ENCODE measurements at places on chromosomes 4 and X. TPM values are rescaled to one million over a fixed set of nuclear protein-coding genes. Genes with fewer than 3 reads are reported as not detected.

ENPEP gene
- total RNA-seq = 2.2 TPM

ADH7 gene
- not detected for total RNA-seq

TCP11X2 gene
- not detected for total RNA-seq

GRCh38 chrX:108257556-108257955, 166.0 kb downstream of the ATG4A start:
- H3K36me3 ChIP-seq = no peaks in the 10 kb centered on the region
- H3K27me3 ChIP-seq = no peaks in the 10 kb centered on the region
- no peak overlapping the region for H3K4me3 ChIP-seq
- no peak for DNase-seq
- no peak overlapping the region for H3K27ac ChIP-seq

DNA sequence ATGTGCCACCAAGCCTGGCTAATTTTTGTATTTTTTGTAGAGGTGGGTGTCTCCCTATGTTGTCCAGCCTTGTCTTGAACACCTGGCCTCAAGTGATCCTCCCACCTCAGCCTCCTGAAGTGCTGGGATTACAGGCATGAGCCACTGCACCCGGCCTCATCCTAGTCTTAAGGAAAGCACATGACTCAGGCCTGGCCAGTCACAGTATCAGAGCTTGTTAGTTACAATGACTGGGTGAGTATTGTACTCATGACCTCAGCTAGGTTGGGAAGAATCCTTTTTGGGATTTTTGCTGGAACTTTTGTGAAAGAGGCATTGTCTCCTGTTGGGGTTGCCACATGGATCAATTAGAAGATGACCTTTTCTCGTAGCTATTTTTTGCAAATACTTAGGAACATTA, 292.8 kb downstream of the RAPGEF2 start:
- no peak overlapping the region for H3K27ac ChIP-seq
- peaks cover 3% of the 10 kb centered on the region for H3K4me1 ChIP-seq
- no peaks in the 10 kb centered on the region for H3K27me3 ChIP-seq
- no peak overlapping the region for H3K4me3 ChIP-seq

DNA sequence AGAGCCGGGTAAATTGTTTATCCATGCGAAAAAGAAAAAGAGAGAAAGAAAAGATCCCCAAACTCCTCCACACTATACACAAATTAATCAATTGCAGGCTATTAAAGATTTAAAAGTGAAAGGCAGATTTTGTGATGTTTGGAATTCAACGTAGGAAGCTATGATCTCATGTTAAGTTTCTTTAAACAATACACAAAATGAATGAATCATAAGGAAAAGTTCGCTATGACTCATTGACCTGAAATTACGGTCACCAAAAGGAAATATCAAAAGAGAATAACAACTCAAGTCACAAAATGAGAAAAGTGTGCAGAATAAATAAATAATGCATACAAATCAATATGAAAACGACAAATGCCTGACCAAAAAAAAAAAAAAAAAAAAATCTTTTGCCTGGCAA, 28.6 kb downstream of the CLNK start:
- H3K36me3 ChIP-seq = no peaks in the 10 kb centered on the region
- H3K4me1 ChIP-seq = no peaks in the 10 kb centered on the region
- no peaks in the 10 kb centered on the region for H3K27me3 ChIP-seq
- no peak overlapping the region for H3K4me3 ChIP-seq

DNA sequence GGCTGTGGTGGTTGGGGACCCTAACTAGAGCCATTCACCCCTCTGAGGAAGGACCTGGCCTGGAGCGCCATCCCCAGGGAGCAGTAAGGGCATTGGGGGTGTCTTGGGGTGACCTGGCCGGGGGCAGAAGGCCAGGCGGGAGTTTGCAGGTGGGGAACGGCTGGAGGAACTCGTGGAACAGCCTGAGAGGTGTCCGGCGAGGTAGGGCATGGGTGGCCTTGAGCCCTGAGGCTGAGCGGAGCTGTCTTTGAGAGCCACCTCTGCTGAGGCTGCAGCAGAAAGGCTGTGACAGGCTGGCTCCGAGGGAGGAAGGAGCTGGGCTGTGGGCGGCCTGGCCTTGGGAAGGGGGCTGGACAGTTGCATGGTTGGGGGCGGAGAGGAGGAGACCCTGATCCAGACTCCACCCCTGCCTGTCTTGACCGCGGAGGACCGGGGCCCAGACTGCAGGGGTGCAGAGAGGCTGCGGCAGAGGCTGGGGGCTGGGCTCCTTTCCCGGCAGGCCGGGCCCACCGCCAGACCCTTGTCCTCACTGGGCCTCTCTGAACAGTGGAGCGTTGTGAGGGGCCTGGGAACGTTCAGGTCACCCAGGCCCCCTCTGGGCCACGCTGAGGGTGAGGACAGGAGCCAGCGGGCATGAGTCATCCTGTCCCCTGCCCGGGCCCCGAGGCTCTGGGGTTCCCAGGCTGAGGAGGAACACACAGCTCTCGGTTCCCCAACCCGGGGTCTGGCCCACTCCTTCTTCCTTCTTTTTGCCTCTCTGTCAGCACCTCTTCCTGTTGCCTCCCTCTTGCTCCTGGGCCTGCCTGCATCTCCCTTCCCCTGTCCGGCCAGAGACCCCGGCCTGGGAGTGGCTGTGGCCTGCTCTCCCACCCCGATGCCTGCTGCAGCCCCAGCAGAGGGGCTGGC, 8.1 kb downstream of the SH3BP2 start:
- H3K4me1 ChIP-seq = peaks cover 58% of the 10 kb centered on the region
- DNase-seq = peak; percentile 91
- no peaks in the 10 kb centered on the region for H3K36me3 ChIP-seq
- H3K27me3 ChIP-seq = no peaks in the 10 kb centered on the region
- H3K27ac ChIP-seq = peak overlapping the region; percentile 79
- peak overlapping the region; percentile 14 for H3K4me3 ChIP-seq

DNA sequence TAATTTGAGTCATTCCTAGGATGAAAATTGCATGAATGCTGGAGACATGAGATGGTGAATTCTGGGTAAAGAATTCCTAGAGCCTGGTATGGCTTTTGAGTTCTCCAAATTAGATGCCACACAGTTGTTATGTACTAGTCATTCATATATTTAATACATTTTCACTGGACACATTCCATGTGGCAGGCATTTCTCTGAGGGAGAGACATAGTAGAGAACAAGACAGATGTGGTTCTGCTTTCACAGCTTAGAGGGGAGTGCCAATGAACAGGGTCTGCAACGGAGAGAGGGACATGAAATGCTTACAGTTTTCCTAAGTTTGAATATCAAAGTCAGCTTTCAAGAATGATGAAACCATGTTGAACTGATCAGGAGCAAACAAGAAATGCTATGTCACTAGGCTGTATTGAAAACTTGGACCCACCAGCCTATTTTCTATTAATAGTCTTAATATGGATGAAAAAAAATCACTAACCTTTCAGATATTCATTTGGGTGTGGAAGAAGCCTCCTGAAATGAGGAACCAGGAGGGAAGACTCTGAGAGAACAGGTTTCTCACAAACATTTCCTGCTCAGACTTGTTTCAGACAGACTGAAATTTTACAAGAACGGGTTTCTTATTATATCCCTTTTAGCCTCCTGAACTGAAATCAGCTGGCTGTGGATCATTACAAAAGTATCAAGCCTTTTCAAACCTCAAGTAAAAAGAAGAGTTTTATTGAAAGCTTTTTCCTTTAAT, 276.0 kb upstream of the TET2 start:
- DNase-seq = no peak
- H3K4me1 ChIP-seq = no peaks in the 10 kb centered on the region
- H3K27ac ChIP-seq = no peak overlapping the region

GRCh38 chrX:1581132-1581531, 10.3 kb upstream of the AKAP17A start:
- no peak overlapping the region for H3K4me3 ChIP-seq
- H3K4me1 ChIP-seq = no peaks in the 10 kb centered on the region
- no peak overlapping the region for H3K27ac ChIP-seq
- no peaks in the 10 kb centered on the region for H3K27me3 ChIP-seq
- no peaks in the 10 kb centered on the region for H3K36me3 ChIP-seq

DNA sequence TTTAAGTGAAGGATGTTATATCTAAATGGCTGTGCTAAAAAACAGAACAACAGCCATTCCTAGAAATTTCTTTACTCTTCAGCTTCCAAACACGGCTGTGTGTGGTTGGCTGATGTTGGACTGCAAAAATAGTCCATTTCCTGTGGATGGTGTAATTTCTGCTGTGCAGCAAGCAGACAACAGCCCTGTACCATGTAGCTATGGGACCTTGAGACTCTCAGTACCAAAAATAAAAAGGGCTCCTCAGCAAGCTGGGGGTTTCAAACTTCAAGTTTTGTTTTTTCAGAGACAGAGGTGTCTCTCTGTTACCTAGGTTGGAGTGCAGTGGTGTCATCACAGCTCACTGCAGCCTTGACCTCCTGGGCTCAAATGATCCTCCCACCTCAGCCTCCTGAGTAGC, 18.1 kb downstream of the CD40LG start:
- no peak overlapping the region for H3K4me3 ChIP-seq
- no peaks in the 10 kb centered on the region for H3K4me1 ChIP-seq
- no peak for DNase-seq
- no peaks in the 10 kb centered on the region for H3K27me3 ChIP-seq
- H3K36me3 ChIP-seq = no peaks in the 10 kb centered on the region

GRCh38 chr4:183968502-183968901, 63.4 kb downstream of the STOX2 start:
- no peaks in the 10 kb centered on the region for H3K4me1 ChIP-seq
- no peaks in the 10 kb centered on the region for H3K27me3 ChIP-seq
- no peaks in the 10 kb centered on the region for H3K36me3 ChIP-seq
- no peak overlapping the region for H3K4me3 ChIP-seq
- no peak overlapping the region for H3K27ac ChIP-seq

GRCh38 chr4:92305878-92306520, 2.2 kb downstream of the GRID2 start:
- peak overlapping the region; percentile 20 for H3K4me3 ChIP-seq
- H3K4me1 ChIP-seq = peaks cover 28% of the 10 kb centered on the region
- no peaks in the 10 kb centered on the region for H3K36me3 ChIP-seq

DNA sequence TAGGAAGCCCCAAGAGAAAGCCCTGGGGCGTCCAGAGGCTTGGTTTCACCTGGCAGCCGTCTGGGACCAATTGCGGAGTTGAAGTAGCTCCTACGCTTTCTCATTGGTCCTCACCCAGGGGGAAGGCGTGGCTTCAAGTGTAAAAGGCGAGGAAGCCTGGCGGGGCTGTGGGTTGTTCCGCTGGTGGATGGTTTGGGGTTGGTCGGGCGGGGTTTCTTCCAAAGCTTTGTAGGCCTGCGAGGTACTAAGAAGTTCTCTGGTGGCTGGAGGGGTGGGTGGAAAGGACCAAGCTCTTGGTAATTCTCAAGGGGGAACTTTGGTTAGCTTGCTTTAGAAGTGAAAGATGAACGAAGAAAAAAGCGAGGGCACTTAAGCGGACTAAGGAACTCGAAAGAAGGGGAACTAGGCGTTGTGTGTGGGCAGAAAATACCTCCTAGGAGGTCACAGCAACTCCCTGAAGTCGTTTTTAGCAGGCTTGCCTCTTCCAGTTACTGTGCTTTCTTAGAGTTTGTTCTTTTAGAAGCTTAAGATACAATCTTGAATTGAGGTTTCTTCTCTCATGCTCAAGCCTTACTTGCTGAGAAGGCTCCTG, 36.6 kb downstream of the CCNG2 start:
- no peaks in the 10 kb centered on the region for H3K36me3 ChIP-seq
- no peak overlapping the region for H3K4me3 ChIP-seq
- H3K27ac ChIP-seq = no peak overlapping the region
- H3K27me3 ChIP-seq = no peaks in the 10 kb centered on the region

DNA sequence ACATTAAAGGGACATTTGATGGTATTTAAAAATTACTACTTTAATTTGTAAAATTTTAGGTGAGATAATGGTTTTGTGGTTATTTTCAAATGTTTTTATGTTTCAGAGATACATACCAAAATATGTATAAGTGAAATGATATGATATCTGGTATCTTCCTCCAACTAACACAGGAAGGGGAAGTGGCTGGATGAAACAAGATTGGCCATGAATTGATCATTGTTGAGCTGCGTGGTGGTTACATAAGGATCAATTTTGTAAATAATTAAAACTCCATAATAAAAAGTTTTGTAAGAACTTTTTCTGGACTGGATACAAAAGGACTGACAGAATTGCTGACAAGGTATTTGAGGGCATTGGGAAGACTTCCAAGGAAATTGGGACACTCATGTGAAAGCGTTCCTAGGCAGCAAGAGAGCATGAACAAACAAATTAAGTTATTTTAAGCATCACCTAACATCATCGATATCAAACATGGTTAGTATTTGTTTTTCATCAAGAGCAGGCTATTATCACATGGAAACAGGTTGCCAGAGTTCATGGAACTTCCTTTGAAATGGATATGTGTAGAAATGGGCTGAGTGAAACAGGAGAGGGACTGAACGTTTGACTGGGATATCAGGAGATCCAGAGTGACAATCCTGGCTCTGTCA, 4.4 kb upstream of the PGM2 start:
- no peak overlapping the region for H3K27ac ChIP-seq
- no peaks in the 10 kb centered on the region for H3K27me3 ChIP-seq
- no peaks in the 10 kb centered on the region for H3K36me3 ChIP-seq
- H3K4me1 ChIP-seq = no peaks in the 10 kb centered on the region
- DNase-seq = no peak
- no peak overlapping the region for H3K4me3 ChIP-seq

DNA sequence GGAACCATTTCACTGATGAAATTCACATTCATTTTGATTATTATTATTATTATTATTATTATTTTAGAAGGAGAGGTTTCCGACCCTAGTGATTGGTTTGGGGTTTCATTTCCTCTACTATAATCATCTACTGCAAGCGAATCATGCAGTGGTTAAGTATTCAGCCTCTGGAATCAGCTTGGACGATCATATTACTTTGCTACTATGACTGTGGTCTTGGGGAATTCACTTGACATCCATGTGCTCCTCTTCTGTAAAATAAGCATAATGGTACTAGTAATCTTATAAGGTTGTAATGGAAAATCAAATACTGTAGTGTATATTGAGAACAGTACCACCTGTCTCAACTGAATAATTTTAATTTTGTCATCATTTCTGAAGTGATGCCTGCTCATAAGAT, 132.1 kb upstream of the SLC4A4 start:
- H3K27me3 ChIP-seq = no peaks in the 10 kb centered on the region
- H3K36me3 ChIP-seq = no peaks in the 10 kb centered on the region
- no peaks in the 10 kb centered on the region for H3K4me1 ChIP-seq
- no peak for DNase-seq
- H3K27ac ChIP-seq = no peak overlapping the region
- no peak overlapping the region for H3K4me3 ChIP-seq

DNA sequence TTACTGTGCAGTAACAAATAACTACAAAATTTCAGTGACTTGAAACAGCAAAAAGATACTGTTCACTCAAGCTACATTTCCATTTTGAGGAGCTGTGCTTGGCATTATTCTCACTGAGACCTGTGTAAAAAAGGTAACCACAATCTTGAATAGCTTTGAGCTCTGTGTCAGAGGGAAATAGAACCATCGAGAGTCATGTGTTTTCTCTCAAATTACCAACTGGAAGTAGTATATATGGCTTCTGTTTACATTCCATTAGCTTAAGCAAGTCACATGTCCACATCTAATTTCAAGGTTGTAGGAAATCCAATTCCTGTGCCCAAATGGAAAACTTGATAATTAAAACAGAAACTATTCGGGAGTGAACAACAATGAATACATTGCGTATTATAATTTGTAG, 82.9 kb upstream of the BANK1 start:
- H3K27ac ChIP-seq = no peak overlapping the region
- H3K36me3 ChIP-seq = no peaks in the 10 kb centered on the region
- H3K4me3 ChIP-seq = no peak overlapping the region
- H3K4me1 ChIP-seq = no peaks in the 10 kb centered on the region
- no peaks in the 10 kb centered on the region for H3K27me3 ChIP-seq

Data from sigmoid colon (tissue), 7 donors.